ENCODE measurements at places on chromosomes 7 and 10.

DNA sequence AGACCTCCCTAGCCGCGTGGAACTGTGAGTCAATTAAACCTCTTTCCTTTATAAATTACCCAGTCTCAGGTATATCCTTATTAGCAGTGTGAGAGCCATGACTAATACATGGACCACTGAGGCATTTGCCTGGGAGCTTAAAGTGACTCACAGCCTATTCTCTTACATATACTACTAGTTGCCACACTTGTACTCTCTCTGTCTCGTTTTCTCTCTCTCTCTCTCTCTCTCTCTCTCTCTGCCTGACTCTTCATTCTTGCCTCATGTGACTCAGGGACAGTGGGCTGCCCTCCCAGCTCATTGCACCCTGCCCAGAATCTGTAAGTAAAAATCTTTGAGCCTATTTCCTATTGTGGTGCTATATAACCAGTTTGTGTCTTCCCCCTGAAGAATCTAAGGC is 238.5 kb upstream of the MAGI2 start:
- peak; percentile 85 for DNase-seq

GRCh38 chr10:2121929-2122328 is 384.6 kb upstream of the ADARB2 start:
- no peak for DNase-seq

- peak; percentile 82 for DNase-seq
These were observed 56.6 kb downstream of the MPLKIP start for GRCh38 chr7:40077849-40078248.

DNA sequence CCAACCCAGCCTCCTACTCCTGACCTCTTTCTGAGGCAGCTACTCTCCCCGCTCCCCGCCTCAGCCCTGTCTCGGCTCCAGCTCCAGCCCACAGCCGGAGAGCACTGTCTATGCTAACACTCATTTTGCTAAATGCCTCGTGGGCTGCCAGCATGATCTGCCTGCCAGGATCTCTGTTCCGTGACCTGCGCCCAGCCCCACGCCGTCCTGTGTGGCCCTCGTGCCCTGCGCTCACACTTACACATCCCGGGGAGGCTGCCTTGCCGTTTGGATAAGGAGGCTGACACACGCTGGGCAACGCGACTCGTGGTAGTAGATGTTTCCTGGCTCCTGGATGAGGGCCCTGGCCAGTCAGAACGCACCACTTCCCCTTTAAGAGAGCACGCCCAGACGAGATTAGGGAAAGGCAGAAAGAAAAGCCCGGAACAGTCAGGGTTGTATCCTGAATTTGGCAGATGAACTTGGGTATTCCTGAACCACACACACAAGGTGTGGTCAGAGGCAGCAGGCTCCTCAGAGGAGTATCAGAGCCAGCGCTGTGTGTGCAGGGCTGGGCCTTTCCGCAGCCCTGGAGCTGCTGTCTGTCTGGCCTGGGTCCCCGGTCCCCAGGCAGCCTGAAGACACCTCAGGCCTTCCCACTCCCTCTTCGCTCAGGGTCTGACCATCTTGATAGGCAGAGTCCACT is 97.7 kb upstream of the EFCAB10 start:
- peak; percentile 29 for DNase-seq

DNA sequence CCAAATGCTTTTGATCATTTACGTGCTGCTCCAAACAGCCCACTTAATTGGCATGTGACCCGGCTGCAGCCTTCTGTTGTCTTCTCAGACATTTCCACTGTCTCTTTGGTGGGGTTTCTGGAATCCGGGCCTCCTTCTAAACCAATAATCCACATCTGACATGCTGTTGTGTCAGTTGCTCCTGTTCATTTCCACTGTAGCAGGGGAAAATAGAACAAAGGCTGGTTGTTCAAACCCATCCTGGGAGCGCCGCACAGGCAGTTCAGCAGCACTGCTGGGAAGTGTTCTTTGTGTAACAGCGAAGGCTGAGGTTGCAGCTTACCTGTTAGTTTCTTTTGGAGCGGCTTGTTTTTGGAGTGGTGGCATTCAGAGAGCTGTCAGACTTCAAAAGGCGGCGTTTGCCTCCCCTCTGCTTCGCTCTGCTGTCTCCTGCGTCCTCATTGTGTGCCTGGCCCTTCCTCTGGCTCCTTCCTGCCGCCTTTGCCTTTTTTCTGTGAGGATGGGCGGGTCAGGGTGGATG is 149.4 kb downstream of the SNX10 start:
- no peak for DNase-seq

DNA sequence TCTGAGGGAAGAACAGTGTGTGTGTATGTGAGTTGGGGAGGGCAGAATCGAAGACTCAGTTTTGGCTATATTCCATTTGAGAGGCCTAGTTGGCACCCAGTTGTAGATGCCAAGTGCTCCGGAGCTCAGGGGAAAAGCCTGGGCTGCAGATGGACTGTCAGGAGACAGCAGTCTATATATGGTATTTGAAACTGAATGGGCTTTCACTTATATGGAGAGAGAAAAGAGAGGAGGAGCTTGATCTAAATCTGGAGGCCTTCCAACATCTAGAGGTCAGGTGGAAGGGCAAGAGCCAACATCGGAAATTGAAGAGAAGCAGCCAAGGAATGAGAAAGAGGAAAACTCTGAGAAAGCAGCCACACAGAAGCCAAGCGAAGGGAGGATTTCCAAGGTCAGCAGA is 350.8 kb upstream of the BMPER start:
- no peak for DNase-seq

GRCh38 chr10:79159141-79159651 is 90.4 kb downstream of the ZMIZ1 start:
- DNase-seq = peak; percentile 84

- DNase-seq = no peak
These were observed 560.8 kb downstream of the AUTS2 start for GRCh38 chr7:70159121-70159520.

- no peak for DNase-seq
These were observed 4.0 kb downstream of the BICC1 start for GRCh38 chr10:58516671-58517070.

GRCh38 chr7:130890176-130891020 is 156.4 kb upstream of the KLF14 start:
- DNase-seq = peak; percentile 91

DNA sequence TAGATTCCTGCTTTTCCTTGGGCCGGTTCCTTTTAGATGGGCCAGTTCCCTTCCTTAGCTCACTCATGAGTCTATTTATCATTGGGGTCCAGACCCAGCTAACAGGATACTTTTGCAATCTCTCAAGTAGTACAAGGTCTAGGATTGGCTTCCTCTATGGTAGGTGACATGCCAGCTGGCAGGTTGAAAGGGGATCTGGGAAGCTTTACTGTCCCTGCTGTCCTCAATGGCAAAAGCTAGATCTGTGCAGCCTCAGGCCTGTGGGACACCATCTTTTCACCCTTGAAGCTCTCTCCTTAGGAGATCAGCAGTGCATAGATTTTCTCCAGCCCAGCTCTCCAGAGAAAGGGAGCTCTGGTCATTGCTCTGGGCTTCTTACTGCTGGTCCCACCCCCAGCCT is 96.4 kb downstream of the CUL2 start:
- DNase-seq = no peak

- no peak for DNase-seq
These were observed 10.9 kb downstream of the CTTNBP2 start for GRCh38 chr7:117862378-117862777.

DNA sequence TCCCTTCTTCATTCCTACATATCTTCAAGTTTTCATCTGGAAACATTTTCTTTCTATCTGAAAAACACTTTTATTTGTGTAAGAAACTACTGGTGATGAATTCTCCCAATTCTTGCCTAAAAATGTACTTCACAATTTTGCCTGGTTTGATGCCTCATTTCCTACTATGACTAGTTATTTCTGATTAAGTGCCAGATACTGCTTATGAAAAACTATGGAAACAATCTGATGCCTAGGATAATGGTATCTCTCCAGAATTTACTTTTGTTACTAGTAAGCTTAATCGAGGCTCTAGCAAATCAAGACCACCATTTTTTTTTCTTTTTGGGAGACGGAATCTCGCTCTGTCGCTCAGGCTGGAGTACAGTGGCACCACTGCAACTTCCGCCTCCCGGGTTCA is 31.3 kb downstream of the CACUL1 start:
- DNase-seq = peak; percentile 16

GRCh38 chr7:26724795-26725194 is 139.6 kb downstream of the SKAP2 start:
- DNase-seq = no peak

DNA sequence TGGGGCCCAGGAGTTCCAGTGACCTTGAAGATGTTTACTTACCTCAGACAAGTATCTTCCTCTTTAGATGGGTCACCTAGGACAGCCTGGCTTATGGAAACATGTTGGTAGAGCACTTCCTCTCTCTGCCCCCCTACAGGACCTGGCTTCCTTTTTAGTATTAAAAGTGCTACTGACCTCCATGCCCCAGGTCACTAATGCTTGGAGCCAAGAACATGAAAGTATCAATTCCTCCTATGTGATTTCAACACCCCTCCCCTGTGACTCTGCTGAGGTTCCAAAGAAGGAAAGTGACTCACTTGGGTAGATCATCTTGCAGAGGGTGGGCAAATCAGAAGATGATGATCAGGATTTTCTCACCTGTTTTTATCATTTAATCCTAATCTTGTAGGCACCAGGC is 125.3 kb upstream of the CCDC6 start:
- DNase-seq = peak; percentile 17

DNA sequence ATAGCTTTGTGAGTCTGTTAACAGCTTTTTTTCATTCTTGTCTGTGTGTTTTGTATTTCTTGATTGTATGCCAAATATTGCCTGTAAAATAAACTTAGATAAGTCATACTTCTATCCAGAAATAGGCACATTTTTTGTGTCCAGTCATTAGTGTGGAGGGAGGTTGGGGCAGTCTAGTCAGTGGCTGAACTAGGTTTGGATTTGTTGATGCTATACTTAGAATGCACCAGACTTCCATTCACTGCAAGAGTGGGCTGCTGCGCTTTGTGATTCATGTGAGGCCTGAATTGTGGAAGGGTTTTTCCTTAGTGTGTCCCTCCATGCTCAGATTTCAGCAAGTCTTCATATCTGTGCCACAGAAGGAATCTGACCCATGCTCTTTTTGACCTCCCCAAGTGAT is 50.0 kb downstream of the TRUB1 start:
- peak; percentile 87 for DNase-seq

DNA sequence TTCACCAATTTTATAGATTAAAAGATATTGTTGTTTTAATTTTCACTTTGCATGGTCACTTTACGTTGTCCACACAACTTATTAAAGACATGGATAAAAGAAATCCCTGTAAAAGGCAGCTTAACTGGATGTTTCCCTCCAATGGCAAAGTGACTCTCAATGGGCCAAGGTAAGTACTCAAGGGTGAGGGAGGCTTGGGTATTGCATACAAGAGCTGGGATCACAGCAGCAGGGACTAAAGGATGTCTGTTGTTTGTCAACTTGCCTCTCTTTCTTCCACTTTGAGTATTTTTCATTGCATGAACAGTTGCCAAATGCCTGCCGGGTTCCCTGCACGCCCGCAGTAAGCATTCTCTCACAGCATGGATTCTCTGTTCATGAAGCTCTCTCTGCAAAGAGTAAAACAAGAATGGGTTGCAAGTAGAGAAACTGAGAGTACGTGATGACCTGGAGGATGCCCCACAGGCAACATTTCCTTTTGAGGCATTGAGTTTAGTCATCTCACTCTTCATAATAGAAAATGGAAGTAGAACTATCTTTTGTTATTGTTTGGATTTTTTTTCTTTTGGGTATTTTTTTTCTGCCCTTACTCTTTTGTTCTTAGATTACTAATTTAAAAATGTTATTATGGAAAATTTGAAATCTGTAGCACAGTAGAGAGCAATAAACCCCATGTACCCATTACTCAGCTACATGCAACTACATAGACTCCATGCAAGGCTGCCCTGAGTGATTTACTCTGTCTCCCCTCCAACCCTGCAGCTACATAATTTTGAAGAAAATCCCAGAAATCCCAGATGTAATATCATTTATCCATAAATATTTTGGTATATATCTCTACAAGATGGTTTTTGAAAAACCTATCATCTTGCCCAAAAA is 26.3 kb downstream of the GPR141 start:
- DNase-seq = no peak

DNA sequence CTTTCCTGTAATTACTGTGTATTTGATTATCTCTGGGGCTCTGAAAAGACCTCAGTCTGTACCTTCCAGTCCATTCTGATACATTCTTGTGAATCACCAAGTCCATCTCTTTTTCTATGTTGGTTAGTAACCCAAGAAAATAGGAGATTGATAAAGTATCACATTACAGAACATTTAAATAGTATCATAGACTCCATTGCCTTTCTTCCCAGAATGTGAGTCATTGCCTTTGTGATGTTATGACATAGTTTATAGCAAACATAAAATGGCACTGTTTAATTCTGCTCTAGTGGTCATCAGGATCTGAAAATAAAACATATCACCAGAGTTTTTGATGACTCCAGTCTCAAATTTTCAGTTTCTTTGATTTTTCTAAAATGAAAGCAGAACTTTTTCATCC is 78.4 kb downstream of the NRG3 start:
- peak; percentile 61 for DNase-seq

DNA sequence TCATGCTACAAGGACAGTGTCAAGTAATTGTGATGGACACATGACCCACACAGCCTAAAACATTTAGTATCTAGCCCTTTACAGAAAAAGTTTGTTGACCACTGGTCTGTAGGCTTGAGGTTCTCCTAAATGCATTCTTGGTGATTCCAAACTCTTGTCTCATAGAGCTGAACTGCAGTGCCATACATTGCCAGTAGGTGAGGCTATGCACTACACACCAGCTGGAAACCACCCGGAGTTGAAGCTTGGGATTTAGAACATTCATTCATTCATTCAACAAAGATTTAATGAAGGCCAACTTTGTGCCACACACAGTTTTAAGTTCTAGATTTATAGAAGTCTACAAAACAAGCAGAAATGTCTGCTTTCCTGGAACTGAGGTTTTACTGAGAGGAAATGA is 77.3 kb upstream of the TCF7L2 start:
- DNase-seq = no peak

GRCh38 chr10:8349610-8350249 is 295.2 kb downstream of the GATA3 start:
- DNase-seq = no peak

DNA sequence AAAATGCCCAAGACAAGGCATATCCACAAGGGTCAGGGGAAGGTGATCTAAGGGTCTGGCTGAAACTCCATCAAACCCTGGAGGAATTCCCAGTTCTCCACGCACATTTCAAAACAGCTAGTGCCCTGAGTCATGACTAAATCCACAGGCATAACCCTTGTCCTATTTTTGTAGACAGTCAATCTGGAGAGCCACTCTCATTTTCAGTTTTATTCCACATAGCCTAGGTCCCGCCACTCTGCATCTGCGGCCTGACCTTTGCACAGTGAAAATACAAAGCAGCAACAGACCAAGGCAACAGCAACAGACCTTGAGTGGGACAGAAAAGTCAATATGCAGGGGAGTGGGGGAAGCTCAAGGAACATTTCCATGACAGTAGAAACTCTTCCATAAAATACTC is 201.4 kb upstream of the NPVF start:
- no peak for DNase-seq

DNA sequence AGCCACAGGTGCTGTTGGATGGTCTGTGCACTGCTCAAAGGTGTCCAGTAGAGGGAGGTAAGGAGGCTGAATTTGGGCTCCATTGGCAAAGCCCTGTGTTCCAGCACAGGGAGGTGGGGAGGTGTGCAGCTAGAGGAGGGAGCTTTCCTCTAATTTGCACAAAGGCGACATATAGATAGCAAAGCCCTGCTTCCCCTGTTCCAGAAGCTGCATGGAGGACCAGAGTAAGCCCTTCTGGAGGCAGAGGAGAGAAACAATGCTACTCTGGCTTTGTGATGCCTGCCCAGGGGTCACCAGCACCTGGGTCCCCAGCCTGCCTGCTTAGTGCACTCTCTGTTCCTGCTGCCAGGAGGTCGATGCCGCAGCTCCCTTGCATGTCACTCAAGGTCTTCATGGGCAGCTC is 3.4 kb upstream of the ARHGAP22 start:
- DNase-seq = peak; percentile 46

GRCh38 chr7:31488562-31489203 is 25.2 kb upstream of the ITPRID1 start:
- DNase-seq = peak; percentile 2
